H7 (cell line): ENCODE measurements at places on chromosomes 2 and 18. TPM values are rescaled to one million over a fixed set of nuclear protein-coding genes. Genes with fewer than 3 reads are reported as not detected.
A peak's percentile ranks its signal among the peaks of the same experiment; 100 is the strongest.

DNA sequence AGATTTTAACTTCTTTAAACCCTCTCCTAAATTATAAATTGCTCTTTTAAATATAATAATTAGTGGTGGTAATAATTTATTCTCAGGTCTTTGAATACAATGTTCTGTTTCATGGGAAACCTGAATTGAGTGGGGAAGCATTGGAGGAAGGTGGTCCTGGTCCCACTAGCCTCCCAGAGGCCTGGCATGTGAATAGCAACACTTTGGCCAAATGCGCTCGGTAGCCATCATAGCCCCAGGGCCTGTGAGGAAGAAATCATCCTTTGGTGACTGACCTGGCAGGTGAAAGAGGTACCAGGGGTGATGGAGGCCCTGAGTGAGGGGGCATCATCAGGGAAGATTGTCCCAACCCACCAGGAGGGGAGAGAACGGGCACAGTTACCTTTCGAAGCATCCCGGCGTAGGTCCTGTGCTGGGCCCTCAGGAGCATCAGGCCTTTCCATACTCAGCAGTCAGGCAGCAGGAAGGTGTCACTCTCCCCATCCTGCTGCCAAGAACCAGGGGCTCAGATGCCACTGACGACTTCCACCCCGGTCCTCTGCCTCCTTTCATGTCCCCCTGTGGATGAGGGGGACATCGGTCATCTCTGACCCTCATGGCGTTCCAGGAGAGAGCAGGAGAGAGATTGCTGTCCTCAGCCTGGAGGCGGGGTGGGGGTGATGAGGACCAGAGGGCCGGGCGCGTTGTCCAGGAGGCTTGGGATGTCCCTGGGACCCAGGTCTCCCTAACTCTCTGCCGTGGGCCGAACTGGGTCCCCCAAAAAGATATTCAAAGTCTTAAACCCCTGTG is 78.6 kb upstream of the HPCAL1 start:
- peak; percentile 69 for DNase-seq

GRCh38 chr2:71736986-71737385 is 283.6 kb downstream of the DYSF start:
- no peak for DNase-seq

DNA sequence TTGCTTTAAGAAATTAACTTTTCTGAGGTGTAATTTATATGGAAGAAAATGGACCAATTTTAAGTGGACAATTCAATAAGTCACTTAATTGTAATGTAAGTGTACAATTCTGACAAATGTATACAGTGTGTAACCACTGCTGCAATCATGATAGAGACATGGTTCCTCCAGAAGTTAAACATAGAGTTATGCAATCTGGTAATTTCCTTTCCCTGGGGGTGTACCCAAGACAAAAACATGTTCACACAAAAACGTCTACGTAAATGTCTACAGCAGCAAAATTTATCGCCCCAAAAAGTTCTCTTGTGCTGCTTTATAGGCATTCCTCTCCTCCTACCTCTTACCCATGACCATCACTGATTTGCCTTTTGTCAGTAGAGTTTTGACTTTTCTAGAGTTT is 141.5 kb downstream of the AQP4 start:
- DNase-seq: no peak

Gene TMEM198
- total RNA-seq: 2.9 and 4.2 TPM in 2 replicates

Gene FNDC4
- 7.4 and 9.7 TPM in 2 replicates for total RNA-seq

Gene CAPN13
- total RNA-seq: 0.55 and 2.3 TPM in 2 replicates
